ENCODE measurements at places on chromosomes 12 and 14. TPM values are rescaled to one million over a fixed set of nuclear protein-coding genes. Genes with fewer than 3 reads are reported as not detected.

DNA sequence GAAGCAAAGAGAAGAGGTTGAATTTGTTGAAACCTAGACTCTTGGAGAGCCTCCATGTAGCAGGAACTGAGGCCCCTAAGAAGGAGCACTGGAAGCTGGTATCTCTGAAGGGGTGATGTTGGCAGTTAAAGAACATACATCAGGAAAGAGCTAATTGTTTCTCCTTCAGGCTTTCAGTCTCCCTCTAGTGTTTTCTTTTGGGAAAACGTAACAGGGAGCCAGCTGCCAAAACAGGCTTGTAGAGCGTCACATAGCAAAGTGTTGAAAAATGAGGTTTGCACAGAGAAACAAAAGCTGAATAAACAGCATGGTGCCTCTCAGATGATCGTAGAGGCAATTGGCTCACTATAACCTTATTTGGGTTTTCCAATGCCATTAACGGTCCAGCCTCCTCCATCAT is 46.9 kb upstream of the CAND1 start:
- H3K36me3 ChIP-seq, result no peaks in the 10 kb centered on the region
- DNase-seq, result no peak
- H3K4me3 ChIP-seq, result no peak overlapping the region
- no peak overlapping the region for H3K27ac ChIP-seq
- no peaks in the 10 kb centered on the region for H3K4me1 ChIP-seq

DNA sequence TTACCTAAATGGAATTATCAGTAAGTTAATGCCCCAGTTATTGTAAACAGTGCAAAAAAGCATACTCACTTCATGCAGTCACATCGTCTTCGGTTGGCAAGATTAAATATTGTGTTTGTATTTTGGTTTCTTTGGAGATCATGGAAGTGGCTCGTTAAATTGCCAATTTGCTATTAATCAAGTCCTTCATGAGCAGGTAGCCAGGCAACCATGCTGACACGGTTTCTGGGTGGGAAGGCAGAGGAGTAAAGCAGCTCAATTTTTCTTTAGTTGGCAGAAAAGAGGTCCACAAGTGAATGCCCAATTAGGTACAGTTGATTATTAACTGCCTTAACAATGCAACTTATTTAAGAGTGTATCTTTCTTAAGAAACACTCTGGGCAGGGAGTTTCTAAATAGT is 43.9 kb downstream of the PPP4R3A start:
- peaks cover 97% of the 10 kb centered on the region for H3K36me3 ChIP-seq
- H3K27ac ChIP-seq, result no peak overlapping the region
- no peak overlapping the region for H3K4me3 ChIP-seq
- no peak for DNase-seq
- H3K27me3 ChIP-seq, result no peaks in the 10 kb centered on the region

Gene CCDC197
- total RNA-seq, result not detected

Gene SLC22A17
- 29.8 TPM for total RNA-seq

GRCh38 chr12:12636641-12637040 is 25.0 kb downstream of the CREBL2 start:
- no peak for DNase-seq
- peaks cover 66% of the 10 kb centered on the region for H3K36me3 ChIP-seq
- H3K27me3 ChIP-seq, result no peaks in the 10 kb centered on the region
- H3K4me1 ChIP-seq, result no peaks in the 10 kb centered on the region
- no peak overlapping the region for H3K27ac ChIP-seq
- no peak overlapping the region for H3K4me3 ChIP-seq

DNA sequence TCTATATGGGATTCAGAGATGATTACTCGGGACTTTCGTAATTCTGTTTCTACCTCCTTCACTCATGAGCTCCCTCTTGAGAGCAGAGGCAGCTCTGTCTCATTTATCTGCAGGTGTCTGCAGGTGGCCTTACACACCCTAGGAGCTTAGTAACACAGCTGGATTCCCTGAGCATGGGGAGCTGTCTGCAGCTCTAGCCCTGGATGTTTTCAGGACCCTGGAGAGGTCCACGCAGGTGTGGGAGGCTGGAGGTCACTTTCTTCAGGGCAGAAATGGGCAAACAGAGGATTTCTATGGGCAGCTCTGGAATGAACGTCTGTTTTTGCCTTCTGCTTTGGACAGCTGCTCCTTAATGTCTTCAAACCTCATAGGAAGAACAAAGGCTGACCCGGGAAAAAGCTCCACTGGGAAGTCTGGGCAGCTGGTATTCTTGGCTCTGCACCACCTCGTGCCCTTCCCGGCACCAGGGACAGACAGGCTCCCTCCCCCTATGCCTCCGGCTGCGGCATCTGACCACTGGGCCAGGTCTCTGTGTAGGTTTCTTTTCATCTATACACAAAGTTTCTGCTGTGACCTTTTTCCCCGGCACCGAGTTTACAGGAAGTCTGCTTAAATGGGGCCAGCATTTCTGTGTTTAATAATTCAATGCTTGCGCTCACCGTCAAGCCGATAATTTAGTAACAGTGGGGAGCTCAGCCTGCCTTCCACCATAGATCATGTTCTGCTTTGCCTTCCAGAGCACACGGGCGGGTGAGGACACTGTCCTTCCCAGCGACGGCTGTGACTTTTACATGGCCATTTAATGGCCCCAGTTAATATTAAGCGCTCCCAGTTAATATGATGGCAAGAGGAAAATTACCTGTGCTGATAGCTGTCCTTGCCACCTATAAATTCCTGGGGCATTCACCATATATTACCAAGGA is 320.2 kb upstream of the SFSWAP start:
- no peak overlapping the region for H3K4me3 ChIP-seq
- no peak overlapping the region for H3K27ac ChIP-seq
- H3K27me3 ChIP-seq, result no peaks in the 10 kb centered on the region
- no peaks in the 10 kb centered on the region for H3K4me1 ChIP-seq
- DNase-seq, result no peak

DNA sequence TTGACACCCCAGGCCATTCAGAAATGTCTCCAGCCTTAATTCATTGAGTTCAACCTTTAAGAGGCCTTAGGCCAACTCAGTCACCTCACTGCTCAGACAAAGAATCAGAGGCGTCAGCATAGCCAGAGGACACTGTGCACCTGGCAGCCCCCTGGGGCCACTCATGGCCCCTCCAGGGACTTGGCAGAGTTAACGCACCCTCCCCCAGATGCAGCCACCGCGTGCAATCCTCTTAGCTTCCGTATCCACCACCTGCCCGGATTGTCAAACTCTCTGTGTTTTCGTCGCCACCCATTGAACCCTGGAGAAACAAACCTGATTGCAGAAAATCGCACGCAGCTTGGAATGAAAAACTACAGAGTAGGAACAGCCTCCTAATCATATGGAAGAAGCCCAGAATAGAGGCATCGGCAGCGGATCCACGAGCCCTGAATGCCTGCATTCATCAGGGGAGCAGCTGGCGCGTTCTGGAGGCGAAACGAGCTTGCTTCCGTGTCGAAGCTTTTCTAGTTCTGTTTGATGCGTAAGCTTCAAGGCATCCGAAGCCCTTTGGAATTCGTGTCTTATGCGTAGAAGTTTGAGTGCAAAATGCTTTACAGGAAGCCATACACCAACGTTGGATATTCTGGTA is 22.4 kb downstream of the BRI3BP start:
- no peak overlapping the region for H3K27ac ChIP-seq
- H3K4me3 ChIP-seq, result no peak overlapping the region
- peaks cover 42% of the 10 kb centered on the region for H3K36me3 ChIP-seq
- no peak for DNase-seq
